Muscle of leg (tissue), 16 donors: ENCODE measurements at places on chromosomes 5 and 9. TPM values are rescaled to one million over a fixed set of nuclear protein-coding genes. Genes with fewer than 3 reads are reported as not detected.

The ADRB2 gene
- total RNA-seq: 1.4 TPM

The UGT3A2 gene
- 0.35 TPM for total RNA-seq

The ANKRD34B gene
- total RNA-seq: 0.13 TPM

The EMB gene
- 4.3 TPM for total RNA-seq

GRCh38 chr5:179796877-179797608 is 3.3 kb downstream of the LTC4S start:
- H3K36me3 ChIP-seq: peaks cover 45% of the 10 kb centered on the region
- H3K4me1 ChIP-seq: peaks cover 35% of the 10 kb centered on the region
- H3K27me3 ChIP-seq: peaks cover 9% of the 10 kb centered on the region
- DNase-seq: no peak
- no peak overlapping the region for H3K4me3 ChIP-seq

DNA sequence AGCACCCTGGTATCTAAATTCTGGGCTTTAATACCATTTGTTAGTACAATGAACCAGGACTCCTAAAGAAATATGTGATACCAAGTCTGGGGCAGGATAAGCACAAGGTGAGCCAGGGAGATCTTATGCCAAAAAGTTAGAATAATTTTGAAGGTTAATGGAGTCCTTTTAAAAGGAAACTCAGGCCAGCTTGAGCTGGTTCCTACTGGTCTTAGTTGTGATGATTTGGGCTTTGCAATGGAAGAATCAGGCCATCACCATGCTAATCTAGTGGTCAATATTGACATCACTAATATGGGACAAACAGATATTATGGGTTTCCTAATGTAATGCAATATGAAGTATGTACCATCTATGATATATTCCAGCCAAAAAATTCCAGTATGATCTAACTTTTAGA is 7.5 kb upstream of the SPATA9 start:
- H3K36me3 ChIP-seq: no peaks in the 10 kb centered on the region
- H3K4me3 ChIP-seq: no peak overlapping the region
- no peaks in the 10 kb centered on the region for H3K4me1 ChIP-seq
- H3K27ac ChIP-seq: no peak overlapping the region

DNA sequence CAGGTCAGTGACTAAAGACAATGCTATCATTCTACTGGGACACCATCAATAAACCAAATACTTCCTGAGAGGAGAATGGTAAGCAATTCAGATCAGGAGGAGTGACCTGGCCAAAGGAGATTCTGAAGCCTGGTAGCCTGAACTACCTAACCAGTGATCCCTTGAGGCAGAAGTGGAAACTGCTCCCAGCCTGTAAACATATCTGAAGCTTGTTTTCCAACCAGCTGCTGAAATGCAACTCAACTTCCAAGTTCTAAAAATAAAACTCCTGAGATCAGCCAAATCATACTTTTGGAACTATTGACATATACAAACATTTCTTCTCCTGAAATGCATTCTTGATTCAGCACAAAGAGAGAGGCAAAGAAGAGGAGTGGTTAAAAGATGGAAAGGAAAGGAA is 204.1 kb downstream of the EBF1 start:
- peaks cover 5% of the 10 kb centered on the region for H3K4me1 ChIP-seq
- no peak overlapping the region for H3K4me3 ChIP-seq
- peak overlapping the region; percentile 43 for H3K27ac ChIP-seq
- H3K36me3 ChIP-seq: no peaks in the 10 kb centered on the region
- no peaks in the 10 kb centered on the region for H3K27me3 ChIP-seq
- peak; percentile 92 for DNase-seq

- H3K27me3 ChIP-seq: no peaks in the 10 kb centered on the region
- DNase-seq: no peak
- no peak overlapping the region for H3K27ac ChIP-seq
These were observed 33.4 kb upstream of the CDC42SE2 start for GRCh38 chr5:131230406-131230805.

DNA sequence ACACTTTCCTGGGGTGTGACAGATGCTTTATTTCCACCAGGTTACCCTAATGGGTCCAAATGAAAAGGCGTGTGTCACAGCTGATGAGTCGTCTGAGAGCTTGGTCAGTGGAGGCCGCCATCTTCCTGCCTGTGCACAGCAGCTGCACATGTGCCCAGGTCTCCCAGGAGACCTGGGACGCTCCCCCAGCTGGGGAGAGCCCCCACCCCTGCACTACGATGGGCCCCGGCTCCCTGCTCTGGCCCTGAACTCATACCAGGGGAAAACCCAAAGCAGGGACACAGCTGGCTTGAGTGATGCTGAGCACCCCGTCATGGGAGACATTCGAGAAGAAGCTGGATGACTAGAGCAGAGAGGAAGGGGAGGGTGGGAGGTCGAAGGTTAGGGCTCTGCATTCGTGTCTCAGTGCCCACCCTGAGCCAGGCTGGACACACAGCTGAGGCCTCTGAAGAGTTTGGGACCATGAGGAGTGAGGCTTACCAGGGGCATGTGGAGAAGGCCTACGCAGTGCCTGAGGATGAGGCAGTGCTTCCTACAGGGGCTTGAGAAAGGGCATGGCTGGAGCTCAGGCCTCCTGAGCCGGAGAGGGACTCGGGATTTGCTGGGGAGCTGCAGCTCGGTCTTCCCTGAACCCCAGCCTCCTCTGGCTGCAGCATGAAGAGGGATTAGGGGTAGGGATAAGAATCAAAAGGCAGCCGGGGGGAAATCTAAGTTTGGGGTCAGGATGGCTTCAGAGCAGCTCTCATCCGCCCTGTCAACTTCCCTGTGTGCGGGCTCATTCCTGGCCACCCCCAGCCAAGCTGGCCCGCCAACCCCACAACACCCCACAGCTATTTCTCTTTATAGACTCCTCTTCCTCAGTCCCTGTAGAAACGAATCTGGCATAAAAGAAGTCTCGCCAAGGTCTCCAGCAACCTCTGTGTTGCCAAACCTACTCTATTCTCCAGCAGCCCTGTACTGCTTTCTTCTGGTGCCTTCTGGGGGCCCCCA is 42.2 kb upstream of the RNU6ATAC start:
- no peaks in the 10 kb centered on the region for H3K36me3 ChIP-seq
- peak; percentile 40 for DNase-seq
- H3K27me3 ChIP-seq: no peaks in the 10 kb centered on the region
- H3K4me3 ChIP-seq: no peak overlapping the region
- H3K27ac ChIP-seq: peak overlapping the region; percentile 69

DNA sequence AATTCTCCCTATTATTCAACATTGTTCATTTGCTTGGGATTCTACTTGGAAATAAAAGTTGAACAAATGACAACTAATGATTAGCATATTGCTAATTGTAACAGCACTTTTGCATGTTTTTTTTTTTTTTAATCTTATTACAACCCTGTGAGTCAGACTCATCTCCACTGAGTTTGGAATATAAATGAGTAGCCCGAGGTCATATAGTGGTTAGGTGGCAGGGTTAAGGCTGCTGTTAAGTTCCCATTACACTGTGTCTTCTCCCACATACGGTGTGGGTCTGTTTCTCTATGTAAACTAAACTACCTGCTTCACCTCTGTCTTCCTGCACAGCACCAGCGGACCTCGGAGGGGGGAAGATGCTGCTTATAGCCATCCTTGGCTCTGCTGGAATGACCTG is 92.4 kb downstream of the EQTN start:
- H3K4me3 ChIP-seq: no peak overlapping the region
- no peak overlapping the region for H3K27ac ChIP-seq
- no peaks in the 10 kb centered on the region for H3K27me3 ChIP-seq
- H3K36me3 ChIP-seq: peaks cover 3% of the 10 kb centered on the region

DNA sequence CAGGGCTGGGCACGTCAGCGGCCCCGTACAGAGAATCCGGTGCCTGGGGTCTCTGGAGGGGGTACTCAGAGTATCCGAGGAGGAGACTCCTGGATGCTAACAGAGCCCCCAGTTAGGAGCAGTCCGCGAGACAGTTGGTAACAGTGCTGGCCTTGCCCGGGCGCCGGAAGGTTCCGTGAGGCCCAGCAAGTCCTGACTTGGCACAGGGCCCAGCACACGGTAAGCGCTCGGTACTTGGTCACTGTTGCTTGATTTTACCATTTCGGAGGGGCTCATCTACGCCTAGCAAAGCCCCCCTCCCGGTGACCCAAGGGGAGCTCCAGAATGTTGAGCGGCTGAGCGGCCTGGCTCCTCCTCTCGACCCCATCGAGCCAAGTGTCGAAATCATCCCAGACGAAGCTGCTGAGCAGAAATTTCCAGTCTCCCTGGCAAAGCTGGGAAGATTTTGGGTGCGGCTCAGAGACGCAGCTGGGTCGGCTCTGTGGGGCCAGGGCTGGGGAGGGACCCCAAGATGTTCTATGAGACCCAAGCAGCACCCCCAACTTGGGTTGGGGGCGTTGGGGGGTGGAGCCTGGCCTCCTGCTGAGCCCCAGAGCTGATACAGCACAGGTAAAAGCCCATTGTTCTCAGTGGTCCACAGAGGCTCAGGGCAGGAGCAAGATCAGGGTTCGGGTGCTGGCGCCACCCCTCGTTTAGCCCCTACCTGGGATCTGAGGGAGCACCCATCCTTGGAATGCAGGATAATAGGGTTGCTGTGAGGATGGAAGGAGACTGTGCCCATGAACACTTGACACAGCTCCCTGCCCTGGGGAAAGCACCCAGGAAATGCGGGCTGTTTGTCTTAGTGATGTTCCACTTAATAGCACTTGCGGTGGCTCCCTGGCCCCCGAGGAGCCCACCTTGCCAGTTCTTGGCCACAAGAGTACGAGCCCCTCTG is 137.2 kb downstream of the C9orf50 start:
- peak overlapping the region; percentile 42 for H3K4me3 ChIP-seq
- H3K27ac ChIP-seq: peak overlapping the region; percentile 100
- peak; percentile 99 for DNase-seq
- H3K4me1 ChIP-seq: peaks cover 85% of the 10 kb centered on the region
- H3K36me3 ChIP-seq: no peaks in the 10 kb centered on the region

GRCh38 chr5:73160239-73160671 is 12.7 kb upstream of the TMEM174 start:
- H3K4me1 ChIP-seq: peaks cover 9% of the 10 kb centered on the region
- H3K36me3 ChIP-seq: no peaks in the 10 kb centered on the region
- DNase-seq: no peak
- H3K27ac ChIP-seq: no peak overlapping the region
